ENCODE measurements at places on chromosomes 16 and 17.

GRCh38 chr16:58124601-58124915 lies 4.6 kb downstream of the CFAP20 start:
- DNase-seq, result no peak

- no peak for DNase-seq
Measured at GRCh38 chr16:48511071-48511540, 98.9 kb downstream of the N4BP1 start.

GRCh38 chr17:1612400-1612799 lies 16.2 kb downstream of the SLC43A2 start:
- DNase-seq, result no peak

- no peak for DNase-seq
Measured at GRCh38 chr16:56987692-56988091, 1.7 kb upstream of the NLRC5 start.

DNA sequence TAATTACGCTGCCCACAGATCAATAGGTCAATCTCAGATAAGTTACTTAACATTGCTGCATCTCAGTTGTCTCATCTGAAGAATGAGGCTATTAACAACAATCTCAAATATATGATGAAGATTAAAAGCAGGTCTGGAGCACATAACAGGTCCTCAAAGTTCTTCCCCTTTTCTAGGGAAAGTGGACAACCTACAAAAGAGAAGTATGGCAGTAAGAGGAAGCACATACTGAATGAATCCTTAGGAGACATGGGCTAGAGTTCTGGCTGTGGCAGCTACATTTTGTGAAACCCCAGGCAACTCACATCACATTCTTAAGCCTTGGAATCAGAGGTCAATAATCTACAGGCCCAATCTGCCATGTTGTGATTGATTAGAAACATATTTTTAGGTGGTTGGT lies 180.6 kb downstream of the PCTP start:
- DNase-seq, result no peak

GRCh38 chr17:62791767-62792446 lies 16.2 kb downstream of the MARCHF10 start:
- no peak for DNase-seq

GRCh38 chr16:83856792-83857191 lies 42.1 kb upstream of the MLYCD start:
- DNase-seq, result no peak

DNA sequence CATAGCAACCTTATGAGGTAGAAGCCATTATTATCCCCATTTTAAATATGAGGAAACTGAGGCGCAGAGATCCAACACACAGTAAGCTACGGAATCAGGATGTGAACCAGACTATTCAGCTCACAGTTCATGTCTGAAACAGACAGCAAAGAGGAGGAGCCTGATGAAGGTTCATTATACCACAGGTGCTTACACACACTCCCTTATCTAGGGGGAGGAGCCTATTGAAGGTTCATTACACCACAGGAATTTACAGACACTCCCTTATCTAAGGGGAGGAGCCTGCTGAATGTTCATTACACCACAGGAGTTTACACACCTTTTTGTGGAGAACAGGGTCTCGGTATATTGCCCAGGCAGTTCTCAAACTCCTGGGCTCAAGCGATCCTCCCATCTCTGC lies 21.9 kb downstream of the C16orf95 start:
- no peak for DNase-seq

GRCh38 chr17:79085154-79085920 lies 10.7 kb downstream of the ENGASE start:
- no peak for DNase-seq

GRCh38 chr17:33124185-33124584 lies 132.5 kb downstream of the SPACA3 start:
- DNase-seq, result no peak

GRCh38 chr16:85137323-85138072 lies 25.2 kb upstream of the CIBAR2 start:
- no peak for DNase-seq

GRCh38 chr16:15533386-15533785 lies 99.0 kb downstream of the BMERB1 start:
- DNase-seq, result no peak

GRCh38 chr16:30368122-30368791 lies 2.0 kb downstream of the TBC1D10B start:
- no peak for DNase-seq

GRCh38 chr17:20284570-20285295 lies 182.6 kb downstream of the LGALS9B start:
- no peak for DNase-seq
